HuH-7 (cell line): ENCODE measurements at places on chromosomes 5 and 9.

GRCh38 chr9:29432191-29432590 lies 1858.9 kb upstream of the C9orf72 start:
- no peak for DNase-seq

DNA sequence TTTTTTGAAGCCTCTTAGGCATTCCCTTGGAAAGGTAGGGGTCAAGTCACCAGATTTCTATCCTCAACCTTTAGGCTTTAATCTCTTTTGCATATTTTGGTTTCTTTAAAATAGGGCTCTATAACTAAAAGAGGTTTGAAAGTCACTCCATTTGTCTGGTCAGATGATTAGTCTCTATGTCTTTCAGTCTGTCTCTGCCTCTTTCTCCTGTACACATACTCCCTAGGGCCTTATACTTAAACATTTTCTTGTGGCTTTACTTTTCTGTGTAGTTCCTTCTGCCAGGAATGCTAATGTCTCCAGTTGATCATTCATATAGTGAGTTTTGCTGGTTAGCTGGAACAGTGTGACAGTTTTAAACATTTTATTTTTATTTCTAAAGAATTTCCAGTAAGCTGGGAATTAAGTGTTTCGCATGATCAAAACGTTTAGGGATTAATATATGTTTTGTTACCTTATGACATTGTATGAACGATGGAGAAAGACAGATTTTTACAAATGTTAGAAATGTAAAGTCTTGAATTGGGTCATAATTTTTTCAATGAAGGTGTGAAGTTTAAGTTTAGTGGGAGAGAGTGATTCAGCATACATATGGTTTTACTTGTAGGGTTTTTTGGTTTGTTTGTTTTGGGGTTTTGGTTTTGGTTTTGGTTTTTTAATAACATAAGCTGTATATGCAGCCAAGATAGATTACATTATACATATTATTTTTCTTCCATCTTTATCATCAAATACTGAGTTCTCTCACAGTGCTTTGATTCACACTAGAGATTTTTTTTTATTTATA lies 90.6 kb downstream of the ZCCHC7 start:
- DNase-seq: no peak

DNA sequence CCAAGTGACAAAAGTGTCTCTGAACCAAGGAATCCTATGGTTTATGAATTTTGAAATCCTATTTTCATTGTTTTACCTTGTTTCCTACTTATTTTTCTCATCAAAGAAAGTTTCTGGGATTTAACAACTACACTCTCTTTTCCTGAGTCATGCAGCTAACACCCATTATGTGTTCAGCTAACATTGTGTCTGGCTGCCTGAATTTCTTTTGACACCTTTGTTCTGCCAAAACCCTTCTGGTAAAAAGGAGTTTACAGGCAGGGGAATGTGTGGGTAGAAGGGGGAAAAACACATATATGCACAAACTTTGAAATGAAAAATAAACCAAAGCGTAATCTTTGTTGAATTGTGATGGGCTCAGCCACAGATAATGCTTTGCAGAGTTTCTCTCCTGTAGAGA lies 146.2 kb downstream of the COX7C start:
- no peak for DNase-seq

GRCh38 chr5:65032250-65032649 lies 263.5 kb downstream of the CWC27 start:
- no peak for DNase-seq
